RWPE1 (cell line): ENCODE measurements at places on chromosomes 16 and 17.

GRCh38 chr17:15366026-15366425 lies 24.6 kb upstream of the TEKT3 start:
- DNase-seq, result no peak

DNA sequence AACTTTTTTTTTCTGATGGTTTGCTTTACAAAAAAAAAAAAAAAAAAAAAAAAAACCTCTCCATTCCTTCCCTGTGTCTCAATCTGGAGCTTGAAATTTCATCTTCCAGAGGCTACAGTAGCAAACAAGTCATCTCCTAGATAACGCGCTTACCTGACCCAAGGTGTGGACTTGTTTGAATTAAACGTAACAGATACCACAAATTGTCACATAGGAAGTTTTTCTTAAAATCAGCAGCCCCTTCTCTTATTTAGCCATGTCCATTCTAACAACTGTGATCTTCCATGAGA lies 2.0 kb downstream of the STAT5B start:
- no peak for DNase-seq

DNA sequence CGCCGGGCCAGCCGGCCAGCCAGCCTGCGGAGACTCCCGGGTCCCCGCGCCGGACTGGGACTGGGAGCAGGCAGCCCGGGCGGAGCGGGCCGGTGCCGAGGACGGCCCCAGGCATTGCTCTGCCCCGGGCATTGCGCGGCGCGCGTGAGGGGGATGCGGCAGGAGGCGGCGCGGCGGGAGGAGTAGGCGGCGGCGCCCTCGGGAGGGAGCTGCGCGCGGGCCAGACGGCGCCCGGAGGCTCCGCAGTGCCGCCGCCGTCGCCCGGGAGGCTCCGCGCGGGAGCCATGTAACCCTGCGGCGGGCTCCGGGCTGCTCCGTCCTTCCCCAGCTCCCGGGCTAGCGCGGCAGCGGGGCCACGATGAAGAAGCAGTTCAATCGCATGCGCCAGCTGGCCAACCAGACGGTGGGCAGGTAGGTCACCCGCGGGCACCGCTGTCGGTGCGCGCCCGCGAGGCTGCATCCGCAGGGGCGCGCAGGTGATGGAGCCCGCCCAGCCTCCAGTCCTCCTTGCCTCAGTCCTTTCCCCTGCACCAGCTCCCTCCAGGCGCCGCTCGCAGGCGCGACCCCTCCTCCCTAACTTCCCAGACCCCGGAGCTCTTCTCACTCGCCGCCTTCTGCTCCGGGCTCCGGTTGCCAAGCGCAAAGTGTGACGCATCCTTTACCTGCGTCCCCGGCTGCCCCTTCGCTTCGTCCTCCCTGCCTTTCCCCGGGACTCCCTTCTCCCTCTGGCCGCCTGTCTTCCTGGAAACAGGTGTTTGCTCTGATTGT lies at the start of gene ARHGAP44:
ARHGAP44 (plus strand) TSS at position 18 of the 768 bp plus-strand sequence; CDS start at position 359, 341 bp downstream.
- peak; percentile 48 for DNase-seq

GRCh38 chr17:66981983-66982508 lies 17.5 kb downstream of the CACNG4 start:
- no peak for DNase-seq

DNA sequence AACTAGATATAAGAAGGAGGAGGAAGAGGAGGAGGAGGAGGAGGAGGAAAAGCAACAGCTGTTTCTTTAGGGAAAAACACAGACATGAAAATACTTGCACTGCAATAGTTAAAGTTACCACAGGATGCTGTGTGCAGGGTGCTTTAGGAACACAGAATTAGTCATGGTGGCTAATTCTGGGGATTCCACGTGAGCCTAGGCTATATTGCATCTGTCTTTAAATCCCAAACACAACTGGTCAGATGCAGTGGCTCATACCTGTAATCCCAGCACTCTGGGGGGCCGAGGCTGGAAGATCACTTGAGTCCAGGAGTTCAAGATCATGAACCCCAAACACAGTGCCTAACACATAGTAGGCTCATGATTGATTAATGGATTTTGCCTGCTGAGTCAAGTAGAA lies 155.3 kb upstream of the C16orf82 start:
- no peak for DNase-seq

GRCh38 chr16:54097774-54098173 lies 188.8 kb downstream of the IRX3 start:
- DNase-seq, result no peak

DNA sequence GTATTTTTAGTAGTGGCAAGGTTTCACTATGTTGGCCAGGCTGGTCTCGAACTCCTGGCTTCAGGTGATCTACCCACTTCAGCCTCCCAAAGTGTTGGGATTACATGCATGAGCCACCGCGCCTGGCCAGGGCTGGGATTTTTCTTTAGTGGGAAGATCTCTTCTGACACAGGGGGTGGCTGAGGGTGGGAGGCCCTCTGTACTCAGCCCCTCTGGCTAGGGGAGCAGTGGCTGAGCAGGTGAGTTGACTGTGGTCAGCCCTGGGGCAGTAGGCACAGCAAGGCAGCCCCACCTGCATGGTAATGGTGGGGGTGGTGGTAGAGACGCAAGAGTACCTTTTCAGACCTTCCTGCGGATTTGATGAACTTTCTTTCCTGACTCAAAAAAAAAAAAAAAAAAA lies 12.3 kb upstream of the GPRC5B start:
- DNase-seq, result no peak

GRCh38 chr16:49562228-49562627 lies 188.6 kb downstream of the C16orf78 start:
- DNase-seq, result no peak

- DNase-seq, result peak; percentile 89
Observed at GRCh38 chr16:2023092-2024031, 3.3 kb upstream of the NHERF2 start.

GRCh38 chr16:629185-629832 lies 1.5 kb upstream of the WFIKKN1 start:
- no peak for DNase-seq

- DNase-seq, result no peak
Observed at GRCh38 chr16:89473791-89474414, 16.5 kb downstream of the ANKRD11 start.

- DNase-seq, result no peak
Observed at GRCh38 chr17:2595716-2596115, 2.3 kb downstream of the PAFAH1B1 start.

- DNase-seq, result no peak
Observed at GRCh38 chr16:2004795-2005517, 4.7 kb downstream of the ZNF598 start.

DNA sequence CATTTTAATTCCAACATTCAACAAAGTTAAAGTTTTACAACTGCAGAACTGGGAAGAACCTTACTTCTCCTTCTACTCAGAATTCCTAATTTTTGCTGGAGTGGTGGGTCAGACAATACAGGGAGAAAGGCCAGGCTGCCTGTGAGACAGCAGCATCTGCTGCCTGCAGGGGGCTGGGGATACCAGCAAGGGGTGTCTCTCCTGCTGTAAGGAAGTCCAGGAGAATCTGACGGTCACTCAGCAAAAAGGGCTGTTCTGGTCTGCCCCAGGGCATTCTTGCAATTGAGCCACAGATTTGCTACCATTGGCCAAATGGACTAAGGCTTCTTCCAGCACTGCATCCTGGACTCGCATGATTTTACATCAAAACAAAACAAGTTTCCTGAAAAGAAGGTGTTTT lies 426.6 kb upstream of the CDH11 start:
- DNase-seq, result no peak

DNA sequence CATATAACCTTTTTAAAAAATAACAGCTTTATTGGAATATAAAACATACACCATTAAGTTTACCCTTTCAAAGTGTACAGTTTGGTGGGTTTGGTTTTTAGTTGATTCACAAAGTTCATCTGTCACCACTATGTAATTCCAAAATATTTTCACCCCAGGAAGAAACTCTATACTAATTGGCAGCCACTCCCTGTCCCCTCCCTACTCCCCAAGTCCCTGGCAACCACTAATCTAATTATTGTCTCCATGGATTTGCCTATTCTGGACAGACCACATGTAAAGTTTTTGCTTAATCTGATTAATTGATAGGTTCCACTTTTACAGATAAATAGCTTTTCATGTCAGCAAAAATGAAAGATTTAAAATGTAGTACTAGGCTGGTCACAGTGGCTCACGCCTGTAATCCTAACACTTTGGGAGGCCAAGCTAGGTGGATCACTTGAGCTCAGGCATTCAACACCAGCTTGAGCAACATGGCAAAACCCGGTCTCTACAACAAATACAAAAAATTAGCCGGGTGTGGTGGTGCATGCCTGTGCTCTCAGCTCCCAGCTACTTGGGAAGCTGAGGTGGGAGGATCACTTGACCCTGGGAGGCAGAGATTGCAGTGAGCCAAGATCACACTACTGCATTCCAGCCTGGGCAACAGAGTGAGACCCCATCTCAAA lies 25.0 kb upstream of the MAPK3 start:
- no peak for DNase-seq

- no peak for DNase-seq
Observed at GRCh38 chr17:63364944-63365343, 81.2 kb downstream of the CYB561 start.
